Adrenal gland (tissue), 19 donors: ENCODE measurements at places on chromosomes 4 and X. TPM values are rescaled to one million over a fixed set of nuclear protein-coding genes. Genes with fewer than 3 reads are reported as not detected.

DNA sequence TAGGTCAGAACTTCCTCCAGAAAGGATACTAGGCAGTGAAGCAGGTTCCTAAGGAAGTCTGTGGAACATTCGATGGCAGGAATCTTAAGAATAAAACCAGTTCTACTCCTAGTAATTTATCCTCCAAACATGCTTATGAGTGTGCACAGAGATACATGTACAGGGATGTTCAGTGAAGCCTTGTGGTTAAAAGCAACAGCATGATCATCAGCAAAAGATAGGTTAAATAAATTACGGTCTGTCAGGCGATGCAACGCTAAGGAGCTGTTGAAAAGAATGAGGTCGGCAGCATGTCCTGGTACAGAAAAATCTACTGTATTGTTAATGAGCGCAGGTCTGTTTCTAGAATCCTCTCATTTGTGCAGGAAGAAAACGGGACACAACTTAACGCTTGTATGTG, 23.6 kb downstream of the SEL1L3 start:
- no peak overlapping the region for H3K4me3 ChIP-seq
- no peaks in the 10 kb centered on the region for H3K36me3 ChIP-seq
- H3K27me3 ChIP-seq = no peaks in the 10 kb centered on the region

GRCh38 chr4:13983189-13983790, 355.8 kb upstream of the BOD1L1 start:
- H3K4me1 ChIP-seq = peaks cover 31% of the 10 kb centered on the region
- no peak for DNase-seq
- no peaks in the 10 kb centered on the region for H3K27me3 ChIP-seq
- no peak overlapping the region for H3K4me3 ChIP-seq
- no peaks in the 10 kb centered on the region for H3K36me3 ChIP-seq
- no peak overlapping the region for H3K27ac ChIP-seq

GRCh38 chr4:107153956-107154355, 117.8 kb upstream of the DKK2 start:
- H3K4me1 ChIP-seq = no peaks in the 10 kb centered on the region
- H3K27ac ChIP-seq = no peak overlapping the region
- H3K36me3 ChIP-seq = no peaks in the 10 kb centered on the region
- no peak overlapping the region for H3K4me3 ChIP-seq
- no peaks in the 10 kb centered on the region for H3K27me3 ChIP-seq

GRCh38 chr4:306551-306961, 1.3 kb upstream of the ZNF732 start:
- no peaks in the 10 kb centered on the region for H3K4me1 ChIP-seq
- H3K27ac ChIP-seq = no peak overlapping the region
- no peaks in the 10 kb centered on the region for H3K36me3 ChIP-seq
- H3K4me3 ChIP-seq = no peak overlapping the region

DNA sequence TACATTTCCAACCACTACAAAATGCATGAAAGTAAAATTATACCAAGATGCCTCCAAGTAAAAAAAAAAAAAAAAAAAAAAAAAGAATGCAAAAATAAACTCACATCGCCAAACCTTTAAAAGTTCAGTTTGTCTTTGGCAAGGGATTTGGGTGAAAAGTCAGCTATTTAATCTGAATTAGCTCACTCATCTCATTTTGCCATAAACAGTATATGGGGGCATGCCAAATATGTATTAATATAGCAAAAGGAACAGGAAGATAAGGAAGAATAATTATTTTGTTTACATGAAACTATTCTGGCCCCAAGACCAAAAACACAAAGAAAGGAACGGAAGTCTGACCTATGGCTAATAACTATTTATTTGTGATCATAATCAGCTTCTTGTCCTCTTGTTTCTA, 114.7 kb upstream of the SLC6A14 start:
- no peak for DNase-seq
- peaks cover under 1% of the 10 kb centered on the region for H3K27me3 ChIP-seq
- H3K36me3 ChIP-seq = no peaks in the 10 kb centered on the region
- H3K4me1 ChIP-seq = no peaks in the 10 kb centered on the region

- no peak overlapping the region for H3K4me3 ChIP-seq
- H3K36me3 ChIP-seq = no peaks in the 10 kb centered on the region
- H3K27me3 ChIP-seq = peaks cover 4% of the 10 kb centered on the region
- H3K27ac ChIP-seq = no peak overlapping the region
Measured at GRCh38 chrX:134885336-134886001, 105.3 kb upstream of the SMIM10 start.

VCX3A gene
- polyA plus RNA-seq = 0.34 TPM

MAOB gene
- 49.4 TPM for polyA plus RNA-seq

PNMA6F gene
- 0.40 TPM for polyA plus RNA-seq

TCEAL2 gene
- polyA plus RNA-seq = 43.5 TPM
